ENCODE measurements at places on chromosomes 11 and 22.

DNA sequence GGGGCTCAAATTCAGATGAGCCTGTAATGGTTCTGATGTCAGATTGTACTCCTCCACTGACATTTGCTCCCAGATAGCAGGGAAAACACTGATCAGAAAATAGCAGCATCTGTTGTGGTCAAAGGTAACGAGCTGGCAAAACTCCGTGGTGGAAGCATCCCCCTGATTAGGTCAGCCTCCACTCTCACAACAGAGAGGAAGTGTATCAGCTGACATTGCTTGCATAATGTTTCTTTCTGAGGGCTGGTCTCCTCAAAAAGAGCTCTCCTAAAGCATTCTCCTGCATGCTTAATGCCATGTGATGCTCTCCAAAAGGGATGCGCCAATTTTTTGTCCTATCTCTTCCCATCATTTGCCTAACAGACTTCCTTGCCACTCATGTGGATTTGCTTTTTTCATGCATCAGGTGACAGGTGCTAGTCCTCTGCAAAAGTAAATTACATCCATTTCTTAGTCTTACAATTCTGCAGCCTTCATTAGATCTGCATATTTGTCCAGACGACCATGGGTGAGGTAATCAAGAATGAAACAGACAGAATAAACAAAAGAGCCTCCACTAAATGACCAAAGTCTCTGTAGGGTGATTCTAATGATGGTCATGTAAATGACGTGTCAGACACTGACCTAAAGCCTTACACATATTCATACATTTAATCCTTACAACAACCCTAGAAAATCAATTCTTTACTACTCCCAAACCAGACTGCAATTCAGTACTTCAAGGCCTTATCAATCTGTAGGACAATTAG is 6.4 kb upstream of the TENM4 start:
- no peak for DNase-seq

GRCh38 chr22:23385678-23386631 is 194.1 kb downstream of the IGLL1 start:
- DNase-seq = peak; percentile 97

- DNase-seq = no peak
Measured at GRCh38 chr11:62516736-62517371, 29.8 kb downstream of the AHNAK start.

- no peak for DNase-seq
Measured at GRCh38 chr11:96199563-96200025, 143.4 kb downstream of the MAML2 start.

DNA sequence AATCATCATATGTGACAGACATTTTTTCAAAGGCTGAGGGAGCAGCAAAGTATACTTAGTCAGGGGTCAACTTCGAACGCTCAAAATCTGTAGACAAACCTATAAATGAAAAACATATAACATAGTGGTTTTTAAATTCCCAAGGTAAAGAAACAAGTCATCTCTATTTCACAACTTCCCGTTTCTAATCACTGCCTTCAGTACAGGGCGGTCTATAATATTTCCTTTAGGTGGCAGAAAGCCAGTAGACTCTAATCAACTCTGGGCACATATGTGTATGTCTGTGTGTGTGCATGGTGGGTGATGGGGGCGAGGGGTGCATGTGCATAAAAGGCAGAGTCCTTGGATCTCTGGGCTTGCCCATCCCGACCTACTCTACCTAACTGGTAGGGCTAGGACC is 55.0 kb upstream of the ARFGAP3 start:
- DNase-seq = no peak

DNA sequence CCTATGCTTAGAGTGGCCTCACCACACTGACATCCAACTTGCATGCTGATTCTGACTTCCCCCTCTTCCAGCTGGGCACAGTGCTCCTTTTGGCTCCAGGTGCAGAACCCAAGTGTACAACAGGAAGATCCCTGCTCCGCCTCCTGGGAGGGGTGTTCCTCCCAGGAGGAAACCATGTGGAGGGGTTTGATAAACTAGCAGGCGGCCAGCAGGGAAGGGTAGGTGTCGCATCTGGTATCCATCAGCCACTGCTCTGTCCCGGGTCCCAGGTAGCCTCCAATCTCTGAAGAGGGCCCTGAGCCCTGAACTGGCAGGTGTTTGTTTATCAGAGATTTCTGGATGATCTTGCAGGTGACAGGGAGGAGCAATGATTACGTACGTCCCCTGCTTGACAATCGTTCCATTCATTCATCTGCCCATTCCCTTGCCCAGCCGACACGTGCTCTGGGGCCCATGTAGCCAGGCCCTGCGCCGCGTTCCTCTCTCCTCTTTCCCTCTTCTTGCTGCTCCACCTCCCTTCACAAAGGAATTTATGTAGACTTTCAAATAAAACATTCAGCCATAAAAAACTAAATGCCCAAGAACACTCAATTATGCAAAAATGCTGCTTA is 41.2 kb upstream of the MICAL2 start:
- DNase-seq = no peak

DNA sequence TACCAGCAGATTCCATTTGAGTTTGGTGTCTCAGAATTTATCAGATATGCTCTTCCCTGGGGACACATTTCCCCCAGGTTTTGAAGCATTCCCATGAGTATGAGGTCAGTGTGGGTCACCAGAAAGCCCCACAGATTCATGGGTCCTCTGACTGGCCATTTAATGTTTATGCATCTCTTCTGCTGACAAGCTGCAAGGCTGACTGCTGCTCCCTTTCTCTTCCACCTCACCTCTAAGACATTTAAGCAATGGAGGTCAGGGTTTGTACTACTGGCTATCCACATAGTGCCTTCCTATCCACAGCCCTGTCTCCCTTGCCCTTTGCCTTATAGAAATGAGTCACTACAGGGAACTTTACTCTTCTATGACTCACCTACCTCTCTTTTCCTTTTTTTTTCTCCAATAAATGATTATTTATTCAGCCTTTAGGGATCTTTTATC is 106.0 kb upstream of the TIMP3 start:
- DNase-seq = no peak

DNA sequence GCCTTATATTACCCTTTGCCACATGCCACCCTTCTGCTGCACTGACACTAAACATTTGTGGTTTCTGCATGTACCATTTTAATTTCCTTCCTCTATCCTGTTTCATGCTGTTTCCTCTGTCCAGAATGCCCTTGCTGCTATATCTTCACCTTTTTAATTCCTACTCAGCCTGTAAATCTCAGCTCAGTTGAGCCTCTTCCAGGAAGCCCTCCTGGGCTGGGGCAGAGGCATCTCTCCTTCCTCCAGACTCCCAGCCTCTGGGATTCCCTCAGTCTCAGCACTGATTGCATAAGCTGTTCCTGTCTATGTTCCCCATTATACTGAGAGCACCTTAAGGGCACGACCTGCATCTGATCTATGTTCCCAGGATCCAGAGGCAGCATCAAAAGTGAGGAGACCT is 98.7 kb downstream of the RNF169 start:
- DNase-seq = no peak

DNA sequence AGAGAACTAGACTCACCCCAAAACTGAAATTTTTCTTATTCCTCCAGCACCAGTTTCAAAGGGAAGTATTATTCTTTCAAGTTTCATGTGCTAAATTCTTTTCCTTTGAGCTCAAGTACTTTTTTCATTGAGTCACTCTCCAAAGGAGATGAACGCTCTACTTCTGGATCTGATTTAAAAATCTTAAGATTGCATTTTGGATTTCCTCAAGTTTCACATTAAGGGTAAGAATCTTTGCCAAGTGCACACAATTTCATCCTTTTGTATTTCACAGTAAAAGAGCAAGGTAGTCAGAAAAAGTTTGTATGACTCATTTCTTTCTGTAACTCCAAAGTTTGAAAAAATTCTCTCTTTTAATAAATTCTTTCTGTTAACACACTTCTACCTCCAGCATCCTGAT is 435.5 kb downstream of the RAB38 start:
- DNase-seq = no peak

- DNase-seq = no peak
Measured at GRCh38 chr11:47589977-47590861, 3.7 kb downstream of the FAM180B start.

DNA sequence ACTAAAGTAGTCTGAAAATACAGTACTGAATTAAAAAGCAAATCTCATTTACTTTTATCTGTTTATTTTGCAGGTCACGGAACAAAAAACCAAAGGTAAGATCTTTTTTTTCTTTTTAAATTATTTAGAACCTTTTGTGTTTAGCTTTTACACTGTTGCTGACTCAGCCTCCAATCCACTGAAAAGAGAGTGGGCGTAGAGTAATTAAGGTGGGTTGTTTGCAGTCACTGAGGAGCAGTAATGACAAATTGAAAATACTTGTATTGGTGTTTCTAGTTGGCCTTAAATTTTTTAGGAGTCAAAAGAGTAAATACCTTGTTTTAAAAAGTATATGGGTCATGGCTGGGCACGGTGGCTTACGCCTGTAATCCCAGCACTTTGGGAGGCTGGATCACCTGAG is 73.4 kb downstream of the TNRC6B start:
- no peak for DNase-seq

DNA sequence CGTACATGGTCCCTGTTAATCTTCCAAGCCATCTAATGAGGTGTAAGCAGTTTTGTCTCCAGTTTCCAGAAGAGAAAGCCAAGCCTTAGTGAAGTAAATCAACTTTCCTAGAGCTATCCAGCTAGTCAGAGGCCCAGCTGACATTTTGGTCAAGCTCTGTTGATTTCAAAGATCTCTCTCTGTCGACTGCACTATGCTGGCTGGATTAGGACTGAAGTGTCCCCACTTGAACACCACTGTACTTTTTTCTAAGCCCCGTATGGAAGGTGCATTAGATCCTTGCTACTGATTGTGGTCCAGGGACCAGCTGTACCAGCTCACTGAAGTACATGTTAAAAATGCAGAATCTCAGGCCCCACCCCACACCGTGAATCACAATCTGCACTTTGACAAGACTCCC is 176.5 kb upstream of the NAV2 start:
- DNase-seq = no peak

DNA sequence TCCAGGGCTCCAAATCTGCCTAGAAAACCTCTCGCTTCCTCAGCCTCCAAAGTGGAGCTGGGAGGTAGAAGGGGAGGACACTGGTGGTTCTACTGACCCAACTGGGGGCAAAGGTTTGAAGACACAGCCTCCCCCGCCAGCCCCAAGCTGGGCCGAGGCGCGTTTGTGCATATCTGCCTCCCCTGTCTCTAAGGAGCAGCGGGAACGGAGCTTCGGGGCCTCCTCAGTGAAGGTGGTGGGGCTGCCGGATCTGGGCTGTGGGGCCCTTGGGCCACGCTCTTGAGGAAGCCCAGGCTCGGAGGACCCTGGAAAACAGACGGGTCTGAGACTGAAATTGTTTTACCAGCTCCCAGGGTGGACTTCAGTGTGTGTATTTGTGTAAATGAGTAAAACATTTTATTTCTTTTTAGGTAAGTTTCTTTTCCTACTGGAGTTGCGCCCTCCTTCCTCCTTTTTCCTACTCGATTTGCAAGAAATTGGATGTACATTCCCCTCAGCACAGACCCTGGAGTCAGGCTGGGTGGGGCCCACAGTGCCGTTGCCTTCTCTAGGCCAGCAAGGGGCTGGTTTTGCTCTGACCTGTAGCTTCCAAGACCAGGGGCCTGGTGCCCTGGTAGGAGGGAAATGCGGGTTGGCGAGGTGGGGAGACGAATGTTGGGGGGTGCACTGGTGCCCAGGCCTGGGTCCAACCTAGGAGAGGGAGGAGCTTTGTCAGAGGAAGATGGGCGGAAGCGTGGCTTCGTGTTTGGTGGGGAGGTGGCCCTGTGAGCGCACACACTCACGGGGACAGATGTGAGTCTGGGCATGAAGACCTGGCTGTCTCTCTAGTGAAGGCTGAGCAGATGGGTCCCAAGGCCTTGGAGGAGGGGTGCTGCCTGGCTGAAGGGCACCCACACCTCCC is 50.6 kb downstream of the ST14 start:
- DNase-seq = no peak

DNA sequence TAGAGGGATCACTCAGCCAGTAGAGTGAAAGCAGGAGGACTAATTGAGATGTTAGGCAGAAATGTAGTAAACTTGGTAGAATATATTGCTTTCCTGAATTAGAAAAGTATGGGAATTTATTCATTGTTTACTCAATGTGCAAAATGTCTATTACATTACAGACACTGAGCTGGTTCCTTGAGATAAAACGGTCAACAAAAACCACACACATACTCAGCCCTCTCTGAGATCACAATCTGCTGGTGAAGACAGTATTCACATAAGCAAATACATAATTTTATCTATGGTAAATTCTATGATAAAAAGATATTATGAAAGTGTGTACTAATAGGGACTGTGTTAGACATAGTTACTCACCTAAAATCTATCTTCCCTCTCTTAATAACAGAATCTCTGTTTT is 833.5 kb downstream of the KCNA4 start:
- no peak for DNase-seq

- DNase-seq = no peak
Measured at GRCh38 chr11:133928628-133929059, 28.1 kb downstream of the IGSF9B start.

GRCh38 chr11:115740324-115740723 is 236.1 kb upstream of the CADM1 start:
- DNase-seq = no peak

DNA sequence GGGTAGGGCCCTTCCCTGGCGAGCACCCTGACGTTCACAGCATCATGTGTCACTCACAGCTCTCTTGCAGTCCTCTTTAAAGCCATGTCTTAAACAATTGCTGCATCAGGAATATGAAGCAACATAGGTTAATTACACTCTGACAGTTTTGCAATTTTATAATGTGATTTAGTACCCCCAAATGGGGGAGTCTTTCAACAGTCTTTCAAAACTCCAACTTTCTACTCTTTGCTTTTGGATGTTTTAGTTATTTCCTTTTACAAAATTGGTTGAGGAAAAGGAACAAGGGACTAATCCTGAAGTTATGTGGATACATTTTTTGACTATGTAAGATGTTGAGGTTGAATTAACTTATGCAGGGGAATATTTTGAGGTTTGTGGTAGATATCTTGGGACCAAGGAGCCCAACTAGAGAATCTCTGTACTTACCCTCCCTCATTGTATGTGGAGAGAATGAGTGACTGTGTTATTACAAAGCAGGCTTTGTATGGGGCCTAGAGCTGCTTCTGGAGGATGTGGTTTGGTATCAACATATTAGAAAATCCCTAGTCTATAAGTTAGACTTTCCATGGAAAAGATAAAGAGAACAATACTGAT is at the start of gene MMP8:
MMP8 (minus strand) TSS at position 51 of the 597 bp plus-strand sequence. CDS start 99 bp downstream, outside the sequence.
- DNase-seq = no peak

- DNase-seq = no peak
Measured at GRCh38 chr11:113668255-113668654, 37.9 kb downstream of the TMPRSS5 start.

- no peak for DNase-seq
Measured at GRCh38 chr11:6596239-6596877, 7.1 kb downstream of the RRP8 start.

DNA sequence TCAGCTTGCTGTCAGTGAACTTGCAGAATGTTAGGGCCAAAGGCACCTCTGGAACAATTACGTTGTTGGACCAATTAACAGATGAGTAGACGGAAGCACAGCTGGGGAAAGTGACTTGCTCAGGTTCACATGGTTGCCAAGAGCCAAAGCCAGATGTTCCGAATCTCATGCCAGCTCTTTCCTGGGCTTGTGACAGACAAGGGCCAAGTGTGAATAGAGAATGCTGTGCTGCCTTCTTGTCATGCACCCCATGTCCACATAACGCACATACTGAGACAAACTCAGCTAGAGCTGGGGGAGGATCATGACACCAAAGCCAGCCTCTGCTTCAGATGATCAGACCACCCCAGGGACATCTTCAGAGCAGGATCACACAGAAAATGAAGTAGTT is 616.3 kb downstream of the INSC start:
- no peak for DNase-seq

- peak; percentile 17 for DNase-seq
Measured at GRCh38 chr11:8533332-8533731, 60.7 kb downstream of the STK33 start.

- no peak for DNase-seq
Measured at GRCh38 chr11:60345489-60345888, 18.4 kb downstream of the MS4A6E start.

GRCh38 chr11:45644981-45645889 is 20.2 kb downstream of the CHST1 start:
- no peak for DNase-seq
